ENCODE measurements at places on chromosomes 12 and 14.

GRCh38 chr12:76445462-76445861 is 97.2 kb upstream of the BBS10 start:
- DNase-seq, result no peak

GRCh38 chr12:108886873-108887629 is 7.2 kb downstream of the DAO start:
- no peak for DNase-seq

DNA sequence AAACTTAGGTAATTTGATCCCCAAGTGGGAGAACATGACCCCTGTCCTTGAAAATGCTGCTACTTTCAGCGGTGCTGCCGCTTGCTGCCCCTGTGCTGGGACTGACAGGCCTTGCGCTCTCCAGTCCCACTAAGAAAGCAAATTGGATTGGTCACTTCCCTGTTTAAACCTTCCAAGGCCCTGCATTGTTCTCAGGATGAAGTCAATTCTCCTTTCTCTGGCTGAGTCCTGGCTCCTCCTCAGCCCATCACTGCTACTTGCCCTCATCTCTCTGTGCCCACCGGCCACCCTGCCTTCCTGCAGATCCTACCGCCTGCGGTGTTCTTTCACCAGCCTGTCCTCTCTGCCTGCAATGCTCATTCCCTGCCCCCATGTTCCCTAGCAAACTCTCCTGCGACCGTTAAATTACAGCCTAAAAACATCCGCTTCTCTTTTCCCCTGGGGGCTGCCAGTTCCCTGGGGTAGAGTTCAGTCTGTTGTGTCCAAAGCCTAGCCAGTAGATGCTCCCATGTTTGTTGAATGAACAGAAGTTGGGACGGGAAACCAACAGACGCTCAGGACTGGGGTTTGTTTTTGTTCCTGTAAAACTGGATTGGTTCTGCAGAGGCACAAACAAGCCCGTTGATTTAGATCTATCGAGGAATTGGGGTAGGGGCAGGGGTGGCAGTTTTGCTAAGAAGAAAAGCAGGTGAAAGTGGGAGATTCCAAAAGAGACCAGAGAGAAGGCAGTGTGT is 127.3 kb upstream of the HIF1A start:
- DNase-seq, result no peak

DNA sequence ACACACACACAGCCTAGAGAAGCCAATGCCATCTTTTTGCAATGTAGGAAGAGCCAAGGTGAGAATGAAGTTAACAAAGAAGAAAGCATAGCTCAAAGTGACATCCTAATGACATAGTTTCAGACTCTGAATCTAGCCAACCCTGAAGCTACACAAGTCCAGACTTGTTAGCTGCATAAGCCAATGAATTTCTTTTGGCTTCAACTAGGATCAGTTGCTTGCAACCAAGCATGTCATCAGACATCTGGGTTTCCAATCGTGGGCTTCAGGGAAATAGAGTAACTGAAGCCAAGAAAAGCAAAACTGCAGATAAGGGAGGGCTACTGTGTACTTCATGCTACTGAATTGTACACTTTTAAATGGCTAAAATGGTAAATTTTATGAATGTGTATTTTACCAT is 4.4 kb upstream of the GPHN start:
- DNase-seq, result no peak

DNA sequence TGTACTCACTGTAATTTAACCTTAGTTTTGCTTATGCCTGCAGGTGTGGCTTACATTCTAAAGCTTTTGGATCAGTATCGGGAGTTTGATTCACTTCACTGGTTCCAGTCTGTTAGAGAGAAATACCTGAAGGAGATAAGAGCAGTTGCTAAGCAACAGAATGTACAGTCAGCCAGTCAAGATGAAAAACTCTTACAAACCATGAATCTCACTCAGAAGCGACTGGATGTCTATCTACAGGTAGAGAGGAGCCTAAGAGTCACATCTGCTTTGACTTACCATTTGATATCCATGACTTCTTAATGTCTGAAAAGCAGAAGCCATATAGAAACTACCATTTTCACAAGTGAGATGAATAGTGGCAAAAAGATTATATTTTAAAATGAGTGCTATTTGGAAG is 56.5 kb downstream of the WASHC4 start:
- no peak for DNase-seq

DNA sequence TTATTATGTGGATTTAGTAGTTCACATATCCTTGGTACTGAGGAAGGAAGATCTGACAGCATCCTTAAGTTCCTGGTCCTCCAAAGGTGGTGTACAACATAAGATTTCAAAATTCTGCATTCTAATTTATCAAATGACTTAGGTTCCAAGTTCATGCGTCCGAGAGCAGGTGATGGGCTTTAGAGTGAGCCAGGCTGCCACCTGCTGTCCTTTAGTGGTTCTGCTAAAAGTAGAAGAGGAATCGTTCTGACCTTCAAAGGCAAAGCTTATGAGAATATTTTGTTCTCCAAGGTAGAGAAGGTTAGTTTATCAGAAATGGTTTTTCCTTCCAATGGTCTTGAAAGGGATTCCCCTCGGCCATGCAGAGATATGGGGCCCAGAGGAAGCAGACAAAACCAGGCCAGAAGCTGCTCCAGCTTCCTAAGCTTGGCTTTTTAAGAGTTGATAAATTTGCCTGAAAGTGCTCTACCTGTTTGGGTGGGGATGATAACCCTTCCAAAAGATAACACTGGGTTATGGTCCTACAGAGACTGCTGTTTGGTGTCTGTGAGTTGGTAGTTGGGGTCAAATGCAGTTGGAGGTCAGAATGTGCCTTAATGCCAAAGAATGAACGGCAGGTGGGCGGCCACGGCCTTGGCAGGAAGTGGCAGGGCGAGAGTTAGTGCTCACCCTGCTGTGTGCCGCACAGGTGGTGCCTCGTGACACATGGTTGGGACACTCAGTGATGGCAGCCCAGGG is 29.1 kb upstream of the LRTM2 start:
- DNase-seq, result peak; percentile 78
